ENCODE measurements at places on chromosomes 4 and X.
A peak's percentile ranks its signal among the peaks of the same experiment; 100 is the strongest.

GRCh38 chrX:28022371-28022770 is 41.1 kb upstream of the DCAF8L1 start:
- H3K27ac ChIP-seq = no peak overlapping the region
- no peaks in the 10 kb centered on the region for H3K36me3 ChIP-seq
- DNase-seq = no peak
- H3K4me1 ChIP-seq = no peaks in the 10 kb centered on the region
- no peak overlapping the region for H3K4me3 ChIP-seq
- H3K27me3 ChIP-seq = no peaks in the 10 kb centered on the region

GRCh38 chrX:129663171-129663570 is 8.4 kb upstream of the APLN start:
- peak overlapping the region; percentile 2 for H3K27ac ChIP-seq
- peaks cover 26% of the 10 kb centered on the region for H3K4me1 ChIP-seq
- H3K27me3 ChIP-seq = peaks cover 4% of the 10 kb centered on the region
- no peak for DNase-seq
- H3K36me3 ChIP-seq = no peaks in the 10 kb centered on the region
- no peak overlapping the region for H3K4me3 ChIP-seq

DNA sequence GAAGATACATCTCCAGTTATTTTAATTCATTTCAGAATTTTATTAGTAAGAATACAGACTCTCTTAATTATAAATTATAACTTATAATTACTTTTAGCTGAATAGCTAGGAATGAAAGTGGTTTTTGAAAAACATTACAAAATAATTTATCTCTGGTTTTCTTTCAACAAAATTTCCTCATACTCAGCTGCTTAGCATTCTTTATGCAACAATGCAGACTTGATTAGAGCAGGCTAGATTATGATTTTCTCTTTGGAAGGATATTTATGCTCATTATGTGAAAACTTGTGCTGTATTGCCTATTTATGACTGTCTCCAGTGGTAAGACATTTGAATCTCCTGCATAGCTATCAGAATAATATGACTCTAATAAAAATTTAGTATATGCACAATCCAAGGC is 2023.7 kb downstream of the C4orf33 start:
- no peak overlapping the region for H3K4me3 ChIP-seq
- H3K36me3 ChIP-seq = no peaks in the 10 kb centered on the region
- no peaks in the 10 kb centered on the region for H3K4me1 ChIP-seq
- H3K27ac ChIP-seq = no peak overlapping the region

DNA sequence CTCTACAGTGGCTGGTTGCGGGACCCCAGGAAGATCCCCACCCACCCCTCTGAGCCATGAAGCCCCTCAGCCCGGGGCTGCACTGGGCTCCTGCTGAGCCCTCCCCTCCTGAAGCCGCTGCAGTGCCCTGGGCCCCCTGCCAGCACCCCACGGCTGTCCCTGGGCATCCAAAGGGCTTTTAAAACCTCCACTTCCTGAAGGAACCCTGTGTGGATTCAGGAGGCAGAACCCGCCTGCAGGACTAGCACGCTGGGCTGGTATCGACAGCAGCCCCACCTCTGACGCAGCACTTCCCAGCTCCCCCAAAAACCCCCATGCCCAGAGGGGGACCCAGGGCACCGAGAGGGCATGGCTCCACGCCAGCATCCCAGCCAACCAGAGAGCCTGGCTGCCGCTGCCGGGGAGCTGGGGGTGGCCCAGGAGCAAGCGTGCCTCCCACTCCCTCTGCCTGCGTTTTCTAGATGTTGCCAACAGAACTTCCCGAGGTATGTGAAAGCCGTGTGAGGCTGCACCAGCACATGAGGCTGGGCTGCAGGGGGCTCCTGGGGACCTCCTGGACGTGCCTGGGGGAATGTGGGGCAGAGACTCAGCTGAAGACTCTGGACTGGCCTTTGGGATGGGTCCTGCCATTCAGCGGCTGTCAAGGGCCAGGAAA is 6.3 kb downstream of the MXD4 start:
- peaks cover 17% of the 10 kb centered on the region for H3K36me3 ChIP-seq
- DNase-seq = no peak
- H3K27me3 ChIP-seq = no peaks in the 10 kb centered on the region

GRCh38 chr4:7131498-7132031 is 60.8 kb upstream of the SORCS2 start:
- peaks cover 13% of the 10 kb centered on the region for H3K27me3 ChIP-seq
- H3K4me3 ChIP-seq = no peak overlapping the region
- no peak for DNase-seq
- no peak overlapping the region for H3K27ac ChIP-seq
- peaks cover 46% of the 10 kb centered on the region for H3K4me1 ChIP-seq

DNA sequence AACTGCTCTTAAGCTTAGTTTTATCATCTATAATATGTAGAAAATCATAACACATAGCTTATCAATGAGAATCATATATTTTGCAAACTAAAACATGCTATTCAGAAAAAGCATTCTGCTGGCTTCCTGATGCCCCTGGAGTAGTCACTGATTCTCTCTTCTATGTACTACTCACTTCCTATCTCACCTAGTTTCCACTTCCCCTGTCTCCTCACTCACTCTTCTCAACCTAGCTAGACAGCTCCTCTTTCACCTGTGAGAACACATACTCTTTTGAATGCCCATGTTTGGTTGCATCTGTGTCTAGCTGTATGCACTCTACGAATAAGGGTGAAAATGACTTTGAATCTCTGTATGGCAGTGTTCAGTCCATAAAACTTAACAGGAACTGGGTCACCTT is 9.3 kb downstream of the TMEM144 start:
- H3K27me3 ChIP-seq = peaks cover 3% of the 10 kb centered on the region
- no peaks in the 10 kb centered on the region for H3K4me1 ChIP-seq
- no peak for DNase-seq

- no peak for DNase-seq
- H3K27me3 ChIP-seq = no peaks in the 10 kb centered on the region
- H3K36me3 ChIP-seq = peaks cover 2% of the 10 kb centered on the region
- peak overlapping the region; percentile 91 for H3K4me3 ChIP-seq
- H3K4me1 ChIP-seq = peaks cover 29% of the 10 kb centered on the region
- peak overlapping the region; percentile 81 for H3K27ac ChIP-seq
Observed at GRCh38 chr4:25160714-25161592, 704 bp upstream of the SEPSECS start.

DNA sequence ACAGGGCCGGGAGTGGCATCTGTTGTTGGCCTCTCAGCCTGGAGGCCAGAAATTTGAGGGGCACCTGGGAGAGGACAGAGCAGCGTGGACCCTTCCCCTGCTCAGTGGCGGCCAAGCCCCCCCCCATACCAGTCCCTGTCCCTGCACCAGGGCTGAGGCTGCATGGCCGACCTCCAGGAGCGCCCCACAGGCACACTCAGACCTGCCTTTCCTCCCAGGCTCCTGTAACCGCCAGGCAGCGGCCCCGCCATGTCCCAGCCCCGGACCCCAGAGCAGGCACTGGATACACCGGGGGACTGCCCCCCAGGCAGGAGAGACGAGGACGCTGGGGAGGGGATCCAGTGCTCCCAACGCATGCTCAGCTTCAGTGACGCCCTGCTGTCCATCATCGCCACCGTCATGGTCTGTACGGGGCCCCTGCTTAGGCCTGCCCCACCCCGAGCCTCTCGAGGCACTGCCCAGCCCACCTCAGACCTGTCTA is 15.3 kb downstream of the TMEM175 start:
- H3K4me3 ChIP-seq = no peak overlapping the region
- no peaks in the 10 kb centered on the region for H3K36me3 ChIP-seq
- H3K4me1 ChIP-seq = peaks cover 60% of the 10 kb centered on the region
- no peak for DNase-seq
- H3K27ac ChIP-seq = no peak overlapping the region

GRCh38 chr4:1055721-1056590 is 44.5 kb downstream of the FGFRL1 start:
- peaks cover 22% of the 10 kb centered on the region for H3K4me1 ChIP-seq
- no peak for DNase-seq
- H3K27ac ChIP-seq = no peak overlapping the region
- peaks cover 72% of the 10 kb centered on the region for H3K27me3 ChIP-seq
- H3K4me3 ChIP-seq = no peak overlapping the region

- H3K4me3 ChIP-seq = no peak overlapping the region
- H3K36me3 ChIP-seq = no peaks in the 10 kb centered on the region
- no peak for DNase-seq
Observed at GRCh38 chr4:121375262-121375661, 5.6 kb downstream of the QRFPR start.

DNA sequence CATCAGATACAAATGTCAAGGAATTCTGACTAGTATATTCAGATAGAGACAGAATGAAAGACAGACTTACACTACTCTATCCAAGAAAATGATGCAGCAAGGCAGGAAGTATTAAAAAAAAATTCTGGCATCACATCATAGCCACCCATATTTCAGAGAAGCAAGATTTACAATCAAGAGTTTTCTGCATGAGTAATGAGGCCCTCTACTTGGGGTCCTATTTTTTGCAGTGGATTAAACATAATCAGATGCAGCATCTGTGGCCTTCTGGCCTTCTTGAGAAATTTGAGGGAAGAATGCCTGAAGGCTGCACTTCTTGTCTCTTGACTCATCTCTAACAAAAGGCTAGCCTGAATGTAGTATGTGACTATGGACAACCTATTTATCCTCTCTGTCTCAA is 48.2 kb upstream of the SLIT2 start:
- DNase-seq = no peak
- no peak overlapping the region for H3K4me3 ChIP-seq
- H3K27ac ChIP-seq = no peak overlapping the region
- H3K4me1 ChIP-seq = no peaks in the 10 kb centered on the region
- no peaks in the 10 kb centered on the region for H3K36me3 ChIP-seq

- H3K27ac ChIP-seq = no peak overlapping the region
- peaks cover 3% of the 10 kb centered on the region for H3K4me1 ChIP-seq
- H3K36me3 ChIP-seq = peaks cover 4% of the 10 kb centered on the region
Observed at GRCh38 chr4:40571208-40571607, 58.5 kb downstream of the RBM47 start.

- no peak for DNase-seq
- no peaks in the 10 kb centered on the region for H3K36me3 ChIP-seq
- H3K4me3 ChIP-seq = no peak overlapping the region
- H3K27me3 ChIP-seq = no peaks in the 10 kb centered on the region
- peaks cover 5% of the 10 kb centered on the region for H3K4me1 ChIP-seq
- no peak overlapping the region for H3K27ac ChIP-seq
Observed at GRCh38 chrX:84721416-84721815, 219.2 kb upstream of the HDX start.

DNA sequence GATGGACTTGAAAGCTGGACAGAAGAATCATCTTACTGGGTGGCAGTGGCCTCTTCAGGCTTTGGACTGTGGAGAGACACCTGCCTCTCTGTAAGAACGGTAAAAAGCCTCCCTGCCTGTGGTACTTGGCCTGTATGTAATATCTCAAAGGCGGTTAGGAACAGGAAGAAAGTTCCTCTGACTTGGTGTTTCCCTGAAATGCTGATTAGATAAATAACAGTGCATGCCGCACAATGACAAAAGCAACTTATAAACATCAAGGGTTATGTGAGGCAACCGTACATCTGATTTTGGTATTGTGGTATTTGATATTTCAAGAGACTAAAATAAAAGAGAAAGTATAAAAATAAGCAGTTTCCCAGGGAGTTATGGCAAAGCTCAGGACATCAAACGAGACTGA is 92.4 kb upstream of the SORBS2 start:
- H3K36me3 ChIP-seq = no peaks in the 10 kb centered on the region
- peaks cover 12% of the 10 kb centered on the region for H3K27me3 ChIP-seq
- H3K4me1 ChIP-seq = no peaks in the 10 kb centered on the region
- DNase-seq = no peak
- no peak overlapping the region for H3K4me3 ChIP-seq

- H3K4me3 ChIP-seq = no peak overlapping the region
- H3K27me3 ChIP-seq = no peaks in the 10 kb centered on the region
- DNase-seq = no peak
- H3K27ac ChIP-seq = no peak overlapping the region
- no peaks in the 10 kb centered on the region for H3K4me1 ChIP-seq
Observed at GRCh38 chr4:174989791-174990190, 71.6 kb downstream of the ADAM29 start.

GRCh38 chrX:11470250-11470974 is 177.2 kb downstream of the AMELX start:
- H3K27me3 ChIP-seq = peaks cover 3% of the 10 kb centered on the region
- H3K36me3 ChIP-seq = no peaks in the 10 kb centered on the region
- no peak for DNase-seq
- no peak overlapping the region for H3K27ac ChIP-seq

DNA sequence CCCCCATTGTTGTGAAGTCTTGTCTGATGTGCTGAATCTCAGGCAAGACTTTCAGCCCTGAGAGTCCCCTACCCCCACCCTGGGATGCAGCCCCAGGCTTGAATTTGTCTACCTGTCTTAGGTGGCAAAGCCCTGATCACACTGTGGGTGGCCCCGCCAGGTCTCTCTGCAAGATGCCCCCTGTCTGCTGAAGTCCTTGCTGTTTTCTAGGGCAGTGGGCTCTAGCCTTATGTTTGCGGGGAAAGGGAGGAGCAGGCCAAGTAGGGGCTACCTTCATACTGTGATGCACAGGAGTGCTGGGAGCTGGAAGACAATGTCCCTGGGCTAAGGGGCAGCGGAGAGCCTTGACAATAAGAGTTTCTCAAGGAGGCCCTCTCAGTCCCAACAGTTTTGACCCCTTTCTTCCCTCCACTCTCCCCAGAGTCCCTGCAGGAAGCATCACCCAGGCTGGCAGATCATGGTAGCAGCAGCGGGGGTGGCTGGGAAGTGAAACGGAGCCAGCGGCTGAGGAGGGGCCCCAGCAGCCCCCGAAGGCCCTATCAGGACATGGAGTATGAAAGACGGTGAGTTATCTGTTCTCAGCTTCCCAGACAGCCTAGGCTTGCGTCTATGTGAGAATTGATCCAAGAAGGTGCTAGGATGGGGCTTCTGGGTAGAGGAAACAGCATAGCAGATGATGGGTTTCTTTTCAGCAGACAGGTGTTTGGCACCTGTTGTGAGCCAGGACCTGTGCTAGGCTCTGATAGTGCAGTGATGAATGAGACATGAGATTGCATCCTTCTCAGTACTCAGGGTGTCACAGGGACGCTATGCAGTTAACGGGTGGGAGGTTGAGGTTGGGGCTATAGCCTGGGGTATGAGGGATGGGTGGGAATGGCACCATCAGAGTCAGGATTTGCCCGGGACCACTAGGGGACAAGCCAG is 2.2 kb downstream of the RBM10 start:
- peaks cover 48% of the 10 kb centered on the region for H3K36me3 ChIP-seq
- DNase-seq = no peak
- no peak overlapping the region for H3K27ac ChIP-seq
- H3K27me3 ChIP-seq = no peaks in the 10 kb centered on the region
- peaks cover 30% of the 10 kb centered on the region for H3K4me1 ChIP-seq

DNA sequence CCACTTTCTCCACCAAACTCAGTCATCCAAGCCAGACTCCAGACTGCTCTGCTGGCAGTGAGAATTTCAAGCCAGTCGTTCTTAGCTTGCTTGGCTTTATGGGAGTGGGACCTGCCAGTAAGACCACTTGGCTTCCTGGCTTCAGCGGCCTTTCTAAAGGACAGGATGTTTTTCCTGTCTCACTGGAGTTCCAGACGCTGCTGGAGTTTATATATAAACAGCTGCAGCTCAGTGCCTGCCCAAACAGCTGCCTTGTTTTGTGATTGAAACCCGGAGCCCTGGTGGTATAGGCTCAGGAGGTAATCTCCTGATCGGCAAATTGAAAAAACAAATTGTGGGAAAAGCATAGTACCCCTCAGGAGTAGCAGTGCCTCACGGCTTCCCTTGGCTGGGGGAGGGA is 1165.8 kb upstream of the ADGRL3 start:
- H3K4me1 ChIP-seq = peaks cover 8% of the 10 kb centered on the region
- no peak overlapping the region for H3K4me3 ChIP-seq
- H3K27me3 ChIP-seq = peaks cover 5% of the 10 kb centered on the region
- no peak overlapping the region for H3K27ac ChIP-seq
- DNase-seq = no peak
- no peaks in the 10 kb centered on the region for H3K36me3 ChIP-seq
